Thyroid gland (tissue), 4 donors: ENCODE measurements at places on chromosomes 6 and 20. TPM values are rescaled to one million over a fixed set of nuclear protein-coding genes. Genes with fewer than 3 reads are reported as not detected.

Gene LINC00237
- total RNA-seq = 0.33 TPM

Gene SLC35D3
- total RNA-seq = not detected

Gene SMOC2
- 9.0 TPM for total RNA-seq

GRCh38 chr6:121619987-121620740, 184.7 kb downstream of the GJA1 start:
- no peak overlapping the region for H3K4me3 ChIP-seq
- no peaks in the 10 kb centered on the region for H3K36me3 ChIP-seq
- no peak overlapping the region for H3K27ac ChIP-seq
- no peak for DNase-seq

DNA sequence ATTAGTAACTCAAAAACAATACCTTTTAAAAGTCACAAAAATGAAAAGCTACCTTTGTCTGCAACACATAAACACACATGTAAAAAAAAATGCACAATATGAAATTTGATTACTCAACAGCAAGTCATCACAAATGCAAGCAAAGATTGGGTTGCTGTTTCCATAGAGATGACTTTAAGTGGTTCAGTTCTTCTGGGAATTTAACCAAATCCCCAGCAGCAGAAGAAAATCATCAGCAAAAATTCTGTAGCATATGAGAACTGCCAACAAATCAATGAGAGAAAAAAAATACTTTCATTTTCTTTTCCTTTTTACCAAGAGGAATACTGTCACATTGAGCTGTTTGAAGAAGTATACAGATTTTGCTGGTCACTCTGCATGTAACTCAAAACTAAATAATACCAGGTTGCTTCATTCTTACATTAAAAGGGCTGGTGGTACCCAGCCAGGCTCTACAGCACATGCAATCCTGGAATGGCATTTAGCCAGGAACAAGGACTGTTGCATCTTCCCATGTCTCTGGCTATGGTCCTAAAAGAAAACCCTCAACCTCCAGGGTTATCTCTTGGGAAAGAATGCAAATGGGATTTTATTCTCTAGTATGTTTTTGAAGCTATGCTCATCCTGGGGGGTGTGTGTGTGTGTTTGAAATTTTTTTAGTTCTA, 158.3 kb downstream of the OPRM1 start:
- no peak overlapping the region for H3K4me3 ChIP-seq
- DNase-seq = no peak
- no peak overlapping the region for H3K27ac ChIP-seq
- H3K36me3 ChIP-seq = peaks cover 9% of the 10 kb centered on the region

- no peak overlapping the region for H3K4me3 ChIP-seq
- H3K36me3 ChIP-seq = no peaks in the 10 kb centered on the region
- no peaks in the 10 kb centered on the region for H3K27me3 ChIP-seq
- H3K4me1 ChIP-seq = no peaks in the 10 kb centered on the region
- peak; percentile 90 for DNase-seq
These were observed 28.3 kb downstream of the COL20A1 start for GRCh38 chr20:63321148-63321831.
